ENCODE measurements at places on chromosomes 7 and 10.

- DNase-seq, result no peak
Measured at GRCh38 chr7:44153948-44154335, 12.8 kb upstream of the MYL7 start.

GRCh38 chr7:105130580-105130979 lies 116.6 kb downstream of the KMT2E start:
- DNase-seq, result no peak

DNA sequence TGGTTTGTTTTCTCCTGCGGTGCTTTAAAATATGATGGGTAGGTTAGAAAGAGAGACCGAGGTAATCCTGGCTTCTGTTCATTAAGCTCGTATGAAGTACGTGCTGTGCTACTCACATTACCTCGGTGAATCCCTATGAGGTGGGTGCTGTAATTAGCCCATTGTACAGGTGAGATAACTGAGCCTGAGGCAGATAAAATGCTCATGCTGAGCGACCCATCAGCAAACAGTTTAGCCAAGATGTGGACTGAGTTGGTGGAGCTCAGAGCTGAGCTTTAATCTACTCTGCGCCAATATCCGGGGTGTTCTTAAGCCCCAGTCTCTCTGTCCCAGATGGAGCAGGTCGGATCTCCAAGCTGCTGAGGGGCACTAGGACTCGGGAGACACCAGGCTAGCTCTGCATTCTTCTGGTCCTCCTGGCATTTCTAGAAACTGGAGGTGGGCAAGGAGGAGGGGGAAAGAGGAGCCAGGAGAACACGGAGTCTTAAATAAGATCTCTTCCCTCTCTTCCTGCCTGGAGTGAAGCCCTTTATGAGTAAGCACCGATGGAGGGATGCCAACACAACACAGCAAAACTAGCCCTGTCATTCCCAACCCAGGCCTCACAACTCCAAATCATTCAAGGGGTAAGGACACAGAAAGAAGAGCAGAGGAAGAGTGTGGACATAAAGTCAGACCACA lies 458.5 kb downstream of the KCNMA1 start:
- DNase-seq, result no peak

GRCh38 chr10:121102706-121103105 lies 251.5 kb downstream of the WDR11 start:
- DNase-seq, result no peak

DNA sequence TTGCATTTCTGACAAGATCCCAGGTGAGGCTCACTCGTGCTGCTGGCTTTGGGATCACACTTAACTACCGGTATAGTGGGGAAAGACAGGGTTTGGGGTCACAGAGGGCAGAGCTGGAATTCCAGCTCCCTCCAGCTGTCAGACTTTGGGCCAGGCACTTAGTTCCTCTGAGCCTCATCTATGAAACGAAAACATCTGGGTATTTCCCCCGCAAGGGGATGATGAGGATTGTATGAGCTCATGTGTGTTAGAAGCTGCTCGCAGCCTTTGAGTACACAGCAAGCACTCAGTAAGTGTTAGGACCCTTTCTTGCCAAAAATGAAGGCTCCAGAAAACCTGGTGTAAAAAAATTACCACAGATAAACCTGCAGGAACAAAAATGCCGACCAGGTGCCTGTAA lies 66.1 kb downstream of the PRPF18 start:
- DNase-seq, result no peak

DNA sequence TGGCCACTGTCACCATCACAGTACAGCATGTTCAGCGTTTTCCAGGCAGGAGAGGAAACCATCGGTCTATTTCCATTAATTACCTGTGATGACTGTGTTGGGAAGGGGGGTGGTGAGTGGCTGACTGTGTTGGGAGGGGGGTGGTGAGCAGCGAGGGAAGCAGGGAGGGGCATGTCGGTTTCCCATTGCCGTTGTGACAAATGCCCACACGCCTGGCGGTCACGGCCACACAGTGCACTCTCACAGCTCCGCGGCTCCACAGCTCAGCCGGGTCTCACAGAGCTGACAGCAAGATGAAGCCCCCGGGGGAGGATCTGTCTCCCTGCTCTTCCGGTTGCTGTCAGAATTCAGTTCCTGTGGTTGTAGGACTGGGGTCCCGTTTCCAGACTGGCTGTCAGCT lies 39.0 kb downstream of the AP5Z1 start:
- DNase-seq, result no peak

GRCh38 chr10:101080933-101081931 lies 19.4 kb downstream of the KAZALD1 start:
- DNase-seq, result no peak

- DNase-seq, result no peak
Measured at GRCh38 chr10:111126077-111126476, 49.2 kb downstream of the ADRA2A start.

- no peak for DNase-seq
Measured at GRCh38 chr10:45368181-45368580, 5.8 kb upstream of the ALOX5 start.

DNA sequence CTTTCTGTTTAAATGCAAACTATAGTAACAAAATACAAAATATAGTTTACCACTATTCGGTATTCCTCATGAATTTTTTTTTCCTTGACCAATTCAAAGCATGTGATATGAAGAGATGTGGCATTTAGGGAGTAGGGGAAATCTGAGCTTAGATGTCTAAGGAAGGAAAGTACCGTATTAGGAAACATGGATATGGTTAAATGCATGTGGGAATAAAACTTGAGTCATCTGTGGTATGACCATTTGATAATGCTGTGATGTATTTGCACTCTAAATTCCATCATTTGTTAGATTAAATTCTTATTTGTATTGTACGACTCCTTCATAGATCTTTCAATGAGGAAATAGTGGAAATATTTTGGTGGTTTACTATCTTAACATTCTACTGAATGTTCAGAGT lies 19.7 kb downstream of the AHR start:
- DNase-seq, result no peak

- no peak for DNase-seq
Measured at GRCh38 chr10:119830851-119831250, 41.8 kb downstream of the MCMBP start.
